Stimulated activated CD4-positive, alpha-beta T cell treated with anti-CD3 and anti-CD28 coated beads, Interleukin-4, amount 100 ng/mL, for 4 hours (primary cell): ENCODE measurements at places on chromosomes 4 and X.

GRCh38 chrX:18377796-18378195 is 23.3 kb upstream of the SCML2 start:
- peak; percentile 2 for DNase-seq

DNA sequence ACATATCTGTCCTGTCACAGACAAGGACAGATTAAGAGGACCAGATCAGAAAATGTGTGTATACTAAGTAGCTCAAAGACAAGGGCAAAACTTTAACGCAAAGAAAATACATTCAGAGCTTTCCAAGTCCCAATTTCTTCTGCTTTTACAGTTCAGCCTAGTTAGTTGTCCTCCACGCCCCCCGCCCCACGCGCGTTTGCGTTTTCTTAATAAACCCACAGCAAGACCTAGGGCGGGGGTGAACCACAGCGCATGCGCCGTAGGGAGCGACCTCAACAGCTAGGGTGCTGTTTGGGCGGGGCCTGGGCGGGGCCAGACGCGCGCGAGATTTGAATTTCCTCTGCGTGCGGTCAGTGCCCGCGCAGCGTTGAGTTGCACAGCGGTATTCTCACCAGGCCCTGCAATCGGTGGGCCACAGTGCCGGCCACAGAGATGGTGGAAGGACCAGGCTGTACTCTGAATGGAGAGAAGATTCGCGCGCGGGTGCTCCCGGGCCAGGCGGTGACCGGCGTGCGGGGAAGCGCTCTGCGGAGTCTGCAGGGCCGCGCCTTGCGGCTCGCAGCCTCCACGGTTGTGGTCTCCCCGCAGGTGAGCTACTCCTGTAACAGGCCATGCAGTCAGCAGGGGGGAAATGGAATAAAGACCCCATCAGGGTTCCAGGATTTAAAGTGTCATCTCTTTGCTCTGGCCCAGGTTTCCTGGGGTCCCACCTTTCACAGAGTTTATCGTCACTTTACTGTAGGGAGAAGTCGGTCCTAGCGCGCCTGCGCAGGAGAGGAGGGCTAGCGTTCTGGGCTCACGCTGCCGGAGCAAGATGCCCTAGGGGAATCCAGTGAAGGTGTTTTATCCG is at the start of gene NEIL3:
NEIL3 (plus strand) TSS at position 353 of the 850 bp plus-strand sequence; CDS start at position 433, 80 bp downstream.
- DNase-seq: peak; percentile 97

DNA sequence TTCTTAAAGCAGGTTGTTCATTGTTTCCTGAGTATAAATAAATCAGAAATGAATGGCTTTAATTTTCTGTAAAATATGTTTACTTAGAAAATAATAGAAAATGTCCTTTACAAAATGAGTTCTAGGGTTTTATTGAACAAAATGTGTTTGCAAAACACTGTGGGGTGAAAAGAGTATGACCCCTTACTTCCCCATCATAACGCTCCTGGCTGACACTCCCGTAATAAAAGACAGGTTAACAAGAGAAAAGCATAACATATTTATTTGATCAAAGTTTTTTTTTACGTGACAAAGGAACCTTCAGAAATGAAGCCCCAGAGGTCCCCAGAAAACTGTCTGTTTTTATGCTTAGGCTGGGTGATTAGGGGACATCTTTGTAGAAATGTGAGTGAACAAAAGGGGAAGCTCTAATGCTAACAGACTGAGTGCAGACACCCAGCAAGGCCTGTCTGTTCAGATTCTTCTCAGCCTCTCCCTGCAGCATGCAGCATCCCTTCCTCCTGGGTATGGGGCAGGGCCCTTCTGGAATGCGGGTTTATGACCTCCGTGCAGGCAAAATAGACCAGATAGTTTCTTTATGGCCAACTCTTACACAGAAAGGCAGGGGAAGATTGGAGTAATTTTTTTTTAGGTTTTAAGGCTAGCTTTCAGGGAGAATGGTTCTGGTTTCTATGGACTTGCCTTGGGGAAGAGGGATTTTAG is 26.1 kb downstream of the ZFP42 start:
- DNase-seq: no peak

GRCh38 chr4:30837131-30837539 is 117.0 kb downstream of the PCDH7 start:
- DNase-seq: no peak

GRCh38 chr4:19401301-19402080 is 850.2 kb upstream of the SLIT2 start:
- DNase-seq: no peak

GRCh38 chrX:7638078-7638710 is 204.8 kb upstream of the VCX start:
- DNase-seq: no peak

DNA sequence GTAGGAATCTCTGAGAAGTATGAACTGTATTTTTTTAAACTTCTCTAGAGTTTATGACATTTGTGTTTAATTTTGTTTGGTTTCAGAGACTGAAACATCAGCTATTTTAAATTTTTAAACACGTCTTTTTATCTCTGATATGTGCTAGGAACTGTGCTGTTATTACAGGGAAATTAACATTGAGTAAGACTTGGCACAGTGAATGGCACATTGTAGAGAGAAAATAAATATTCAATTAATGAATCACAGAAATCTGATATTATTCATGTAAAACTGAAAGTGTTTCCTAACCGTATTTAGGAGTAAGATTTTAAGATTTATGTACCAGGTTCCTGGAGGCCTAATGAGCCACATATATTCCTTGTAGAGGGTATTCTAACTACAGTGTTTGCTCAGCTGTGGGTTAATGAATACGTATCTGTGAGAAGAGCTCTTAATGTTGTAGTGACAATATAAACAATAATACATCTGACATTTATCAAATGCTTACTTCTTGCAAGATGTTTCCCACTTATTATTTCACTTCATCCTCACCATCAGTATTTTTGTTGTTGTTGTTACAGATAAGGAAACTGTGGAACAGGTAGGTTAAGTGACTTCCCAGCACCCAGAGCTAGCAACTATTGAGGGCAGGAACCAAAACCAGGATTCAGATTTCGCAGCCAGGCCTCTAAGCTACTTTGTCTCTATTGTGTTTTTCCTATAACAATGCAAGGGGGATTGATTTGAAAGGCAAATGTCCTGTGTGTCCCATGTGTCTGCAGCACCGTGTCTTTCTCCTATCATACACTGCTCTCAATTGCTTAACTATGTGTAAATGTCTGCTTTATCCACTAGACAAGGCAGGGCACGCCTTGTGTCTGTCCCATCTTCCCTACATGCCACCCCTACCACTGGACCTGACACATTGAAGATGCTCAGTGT is 121.1 kb upstream of the FAM9C start:
- no peak for DNase-seq

DNA sequence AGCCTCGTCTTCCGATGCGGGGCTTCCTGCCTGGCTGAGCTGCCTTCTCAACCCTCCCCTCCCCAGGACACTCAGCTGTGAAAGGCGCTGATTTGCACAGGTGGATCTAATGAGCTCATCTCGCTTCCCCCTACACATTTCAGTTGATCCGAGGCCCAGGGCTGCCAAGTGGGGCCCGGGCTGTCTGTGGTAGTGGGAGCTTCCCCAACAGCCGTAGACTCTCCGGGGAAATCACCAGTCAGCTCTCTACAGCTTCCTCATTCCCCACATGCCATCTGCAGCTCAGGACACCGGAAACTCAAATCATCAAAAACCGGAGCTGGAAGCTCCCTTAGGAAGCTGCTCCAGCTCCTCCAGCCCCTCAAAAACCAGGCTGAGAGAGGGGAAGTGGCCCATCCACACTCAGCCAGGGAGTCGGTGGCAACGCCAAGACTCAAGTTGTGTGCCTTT is 56.2 kb downstream of the SMIM20 start:
- no peak for DNase-seq

DNA sequence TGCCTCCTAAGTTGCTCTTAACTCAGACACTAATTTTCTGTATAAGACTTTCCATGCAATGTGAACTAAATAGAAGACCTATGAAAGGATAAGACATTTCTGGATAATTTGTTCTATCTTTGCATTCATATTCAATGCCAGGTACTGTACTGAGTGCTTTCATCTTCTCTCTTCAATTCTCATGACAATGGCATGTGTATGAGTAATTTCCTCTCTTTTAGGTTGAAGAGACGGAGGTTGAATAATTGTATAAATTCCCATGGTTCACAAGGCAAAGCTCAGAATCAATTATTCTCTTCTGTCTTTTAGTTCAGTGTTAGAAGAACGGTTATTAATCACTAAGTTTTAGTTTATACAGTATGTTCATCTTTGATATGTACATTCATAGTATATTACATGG is 29.3 kb upstream of the CFAP299 start:
- no peak for DNase-seq

- DNase-seq: no peak
These were observed 169.5 kb upstream of the SMARCAD1 start for GRCh38 chr4:94038195-94038594.

- DNase-seq: no peak
These were observed 66.2 kb upstream of the ATXN3L start for GRCh38 chrX:13386092-13386491.

DNA sequence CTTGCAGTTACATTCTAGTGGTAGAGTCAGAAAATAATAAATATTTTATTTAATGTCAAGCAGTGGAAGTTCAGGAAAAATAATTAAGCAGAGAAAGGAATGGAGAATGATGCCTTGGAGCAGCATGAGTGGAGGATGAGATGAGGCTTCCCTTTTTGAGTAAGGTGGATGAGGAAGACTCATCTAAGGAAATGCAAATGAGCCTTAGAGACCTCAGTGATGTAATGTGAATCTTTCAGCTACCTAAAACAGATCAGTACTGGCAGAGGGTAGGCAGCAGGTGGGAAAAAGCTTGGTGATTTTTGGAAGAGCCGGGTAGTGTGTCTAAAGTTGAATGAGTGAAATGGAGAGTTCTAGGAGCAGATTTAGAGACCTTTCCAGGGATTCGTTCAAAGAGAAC is 118.2 kb downstream of the GRID2 start:
- no peak for DNase-seq

DNA sequence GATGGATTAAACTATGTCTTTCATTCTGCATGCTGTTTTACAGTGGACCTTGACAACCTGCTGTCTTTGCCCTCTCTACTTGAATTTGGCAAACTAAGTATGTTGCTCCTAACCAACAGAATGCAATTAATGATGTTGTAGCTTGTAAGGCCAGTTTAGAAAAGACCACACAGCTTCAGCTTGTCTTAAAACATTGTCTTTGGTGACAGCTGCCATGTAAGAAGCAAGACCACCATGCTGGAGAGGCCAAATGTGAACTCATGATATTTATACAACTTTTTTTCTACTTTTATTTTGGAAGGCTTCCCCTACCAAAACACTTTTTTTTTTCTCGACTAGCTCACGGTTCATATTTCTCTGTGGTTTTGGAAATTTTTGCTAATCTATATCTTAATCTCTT is 278.0 kb upstream of the GNPDA2 start:
- DNase-seq: no peak

DNA sequence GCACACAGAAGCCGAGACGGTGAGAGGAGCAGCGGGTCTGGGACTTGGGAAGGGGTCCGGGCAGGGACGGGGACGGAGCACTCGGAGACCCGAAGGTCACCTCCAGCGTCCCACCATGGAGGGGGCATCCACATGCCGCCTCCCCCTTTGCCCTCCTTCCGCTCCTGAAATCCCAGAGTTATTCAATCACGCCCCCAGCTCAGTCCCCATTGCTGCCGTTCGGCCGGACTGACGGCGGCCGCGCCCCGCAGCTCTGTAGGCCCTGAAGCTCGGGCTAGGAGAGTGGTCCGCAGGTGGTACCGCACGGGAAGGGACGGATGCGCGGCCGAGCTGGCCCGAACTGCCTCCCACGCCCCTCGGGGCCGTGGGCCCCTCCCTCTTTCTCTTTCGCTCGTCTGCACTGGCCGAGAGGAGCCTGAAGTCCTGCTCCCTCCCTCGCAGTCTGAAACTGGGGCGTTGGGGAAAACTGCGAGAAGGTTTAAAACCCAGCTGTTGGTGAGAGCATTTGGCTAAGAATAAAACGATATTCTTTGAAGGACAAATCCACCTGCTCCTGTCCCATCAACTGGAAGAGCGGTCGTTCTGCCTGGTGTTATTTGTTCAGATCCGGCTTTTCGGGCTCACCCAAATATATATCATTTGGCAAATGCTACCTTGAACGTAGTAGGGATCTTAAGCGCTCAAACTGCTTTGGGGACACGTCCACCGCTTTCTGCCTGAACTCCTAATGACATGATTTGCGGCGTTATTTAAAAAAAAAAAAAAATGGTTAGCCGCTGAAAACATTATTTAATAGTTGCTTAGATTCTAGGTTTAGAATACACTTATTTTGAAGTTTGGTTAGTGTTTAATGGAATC is 719 bp downstream of the USO1 start:
- DNase-seq: peak; percentile 40

GRCh38 chrX:30577362-30577991 is at the start of gene TASL:
TSS of gene TASL (minus strand) at chrX:30577766. CDS start at chrX:30560355, 17,411 bp downstream.
- DNase-seq: peak; percentile 6

GRCh38 chr4:16262188-16262587 is 35.9 kb upstream of the TAPT1 start:
- no peak for DNase-seq

DNA sequence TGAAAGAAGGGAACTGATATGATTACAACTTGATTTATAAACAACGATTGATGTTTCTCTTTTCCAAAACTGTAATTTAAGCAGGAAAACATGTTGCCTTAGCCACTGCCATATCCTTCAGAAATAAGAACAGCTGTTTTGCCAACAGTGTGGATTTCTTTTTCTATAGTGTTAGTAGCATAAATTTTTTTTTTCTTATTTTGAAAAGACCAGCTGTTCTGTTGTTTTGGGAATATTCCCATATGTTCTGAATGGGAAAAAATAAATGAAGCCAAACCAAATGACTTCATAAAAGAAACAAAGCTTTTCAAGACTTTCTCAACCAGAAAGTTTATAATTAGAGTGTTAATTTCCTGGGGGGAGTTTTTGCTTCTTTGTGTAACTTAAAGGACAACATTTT is 83.9 kb upstream of the ARHGAP24 start:
- DNase-seq: no peak

DNA sequence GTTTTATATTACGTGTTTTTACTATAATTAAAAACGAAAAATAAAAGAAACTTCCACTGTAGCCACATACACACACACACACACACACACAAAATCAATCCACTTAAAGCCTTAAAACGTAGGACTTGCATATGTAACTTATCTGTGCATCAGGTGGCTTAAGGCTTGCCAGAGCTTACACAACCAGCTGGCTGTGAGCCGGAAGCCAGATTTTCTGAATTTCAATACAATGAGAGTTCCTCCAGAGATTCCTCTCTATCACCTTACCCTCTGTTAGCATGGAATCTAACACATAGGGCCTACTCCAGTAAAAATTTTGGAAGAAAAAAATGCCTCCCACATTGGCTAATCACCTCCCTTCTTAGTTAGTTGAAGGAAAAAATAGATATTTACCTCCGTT is 27.9 kb upstream of the SLITRK4 start:
- no peak for DNase-seq

GRCh38 chrX:125826080-125826479 is 340.0 kb downstream of the DCAF12L2 start:
- no peak for DNase-seq

- DNase-seq: no peak
These were observed 21.5 kb downstream of the COQ2 start for GRCh38 chr4:83263106-83263505.

DNA sequence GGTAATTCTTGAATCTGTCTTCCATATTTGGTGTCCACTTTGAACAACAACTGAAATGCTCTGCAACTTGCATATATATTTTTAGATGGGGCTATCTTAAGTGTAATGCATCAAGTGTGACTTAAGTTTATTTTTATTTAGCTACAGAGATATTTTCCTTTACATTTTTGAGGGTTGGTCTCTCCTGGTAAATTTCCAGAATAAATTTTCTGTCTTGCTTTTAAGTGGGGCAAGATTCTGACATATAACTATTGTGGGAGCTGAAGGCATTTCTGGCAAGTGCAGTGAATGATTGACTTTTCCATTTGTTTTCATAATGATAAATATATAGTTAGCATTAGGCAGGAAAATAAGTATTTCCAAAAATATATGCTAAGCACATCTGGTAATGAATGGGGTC is 18.8 kb downstream of the UNC5C start:
- no peak for DNase-seq

GRCh38 chrX:86171366-86171765 is 23.1 kb downstream of the DACH2 start:
- no peak for DNase-seq
